Stimulated activated CD8-positive, alpha-beta memory T cell treated with anti-CD3 and anti-CD28 coated beads, Interleukin-2, amount 100 ng/mL, for 48 hours (primary cell): ENCODE measurements at places on chromosomes 11 and 22.

- no peak for DNase-seq
Measured at GRCh38 chr11:110182886-110183285, 89.7 kb downstream of the ZC3H12C start.

- no peak for DNase-seq
Measured at GRCh38 chr11:121236115-121237001, 56.2 kb upstream of the SC5D start.

DNA sequence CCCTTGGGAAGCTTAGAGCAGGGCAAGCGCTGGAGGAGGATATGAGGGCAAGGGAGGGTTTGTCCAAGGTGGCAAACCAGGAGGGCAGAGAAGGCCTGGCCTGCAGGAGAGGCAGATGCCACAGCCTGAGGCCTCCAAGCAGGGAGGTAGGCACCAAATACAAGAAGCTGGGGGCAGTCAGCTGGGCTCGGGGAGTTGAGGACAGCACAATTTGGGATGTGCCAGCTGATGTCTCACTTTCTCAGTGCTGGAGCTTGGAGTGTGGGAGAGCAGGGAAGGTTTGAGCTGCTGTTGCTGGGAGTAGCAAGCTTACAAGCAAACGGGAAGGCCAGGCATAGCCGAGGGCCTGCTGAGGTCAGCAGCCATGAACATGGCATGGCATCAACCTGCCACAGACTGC, 4.0 kb downstream of the ZDHHC24 start:
- DNase-seq: no peak

DNA sequence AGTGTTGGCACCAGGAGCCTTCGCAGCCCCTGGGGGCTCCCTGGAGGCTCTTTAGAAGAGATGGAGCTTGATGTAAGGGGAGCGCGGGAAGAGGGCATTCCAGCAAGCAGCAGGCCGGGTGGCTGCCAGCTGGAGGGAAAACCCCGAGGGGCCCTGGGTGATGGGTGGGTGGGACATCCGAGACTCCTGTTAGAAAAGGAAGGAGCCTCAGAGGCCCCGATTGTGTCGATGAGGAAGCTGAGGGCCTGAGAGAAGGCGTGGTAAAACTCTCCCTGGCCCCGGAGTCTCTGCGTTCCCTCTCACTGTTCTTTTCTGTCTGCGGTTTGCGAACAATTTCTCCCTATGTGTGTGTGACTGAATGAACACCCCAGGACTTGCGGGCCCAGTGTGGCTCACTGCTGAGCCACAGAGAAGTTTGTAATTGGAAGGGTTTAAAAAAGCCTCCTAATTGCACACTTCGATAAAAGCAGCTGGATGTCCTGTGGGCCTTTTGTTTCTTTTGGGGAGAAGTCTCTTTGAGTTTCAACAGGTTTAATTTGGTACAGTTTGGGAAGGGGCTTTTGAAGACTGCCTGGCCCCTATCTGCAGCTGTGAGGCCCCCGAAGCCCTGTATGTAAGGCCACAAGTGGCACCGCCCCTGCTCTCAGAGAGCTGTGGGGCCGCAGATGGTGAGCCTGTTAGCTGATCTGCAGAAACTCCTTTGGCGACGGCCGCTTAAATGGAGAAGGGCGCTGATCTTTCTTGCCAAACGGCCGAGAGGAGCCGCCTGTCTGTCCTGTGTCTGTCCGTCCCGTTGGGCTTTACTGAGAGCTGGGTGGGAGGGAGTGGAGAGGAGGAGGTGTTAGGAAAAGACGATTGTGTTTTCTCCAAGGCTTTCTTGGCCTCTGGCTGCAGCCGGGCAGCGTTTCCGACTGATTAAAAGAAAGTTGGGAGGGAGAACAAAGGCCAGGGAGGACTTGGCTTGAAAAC, 2.0 kb downstream of the FBLN1 start:
- no peak for DNase-seq

GRCh38 chr22:31239771-31240370, 27.8 kb downstream of the LIMK2 start:
- DNase-seq: no peak

DNA sequence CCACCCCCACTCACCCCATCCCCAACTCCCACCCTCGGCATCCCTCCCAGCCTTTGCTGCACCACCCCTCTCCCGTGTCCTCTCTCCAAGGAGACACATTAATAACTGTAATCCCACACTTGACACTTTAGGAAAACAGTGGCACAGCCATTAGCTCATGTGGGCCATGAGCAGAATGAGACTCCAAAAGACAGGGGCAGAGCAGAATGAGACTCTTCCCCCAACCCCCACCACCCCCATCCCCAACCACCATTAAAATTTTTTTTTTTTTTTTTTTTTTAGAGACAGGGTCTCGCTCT, 6.2 kb upstream of the SLCO2B1 start:
- no peak for DNase-seq

GRCh38 chr11:73838443-73839122, 38.1 kb downstream of the COA4 start:
- DNase-seq: no peak

- no peak for DNase-seq
Measured at GRCh38 chr11:22884217-22884616, 23.9 kb upstream of the CCDC179 start.

- DNase-seq: no peak
Measured at GRCh38 chr11:44731685-44732430, 5.1 kb downstream of the TSPAN18 start.

DNA sequence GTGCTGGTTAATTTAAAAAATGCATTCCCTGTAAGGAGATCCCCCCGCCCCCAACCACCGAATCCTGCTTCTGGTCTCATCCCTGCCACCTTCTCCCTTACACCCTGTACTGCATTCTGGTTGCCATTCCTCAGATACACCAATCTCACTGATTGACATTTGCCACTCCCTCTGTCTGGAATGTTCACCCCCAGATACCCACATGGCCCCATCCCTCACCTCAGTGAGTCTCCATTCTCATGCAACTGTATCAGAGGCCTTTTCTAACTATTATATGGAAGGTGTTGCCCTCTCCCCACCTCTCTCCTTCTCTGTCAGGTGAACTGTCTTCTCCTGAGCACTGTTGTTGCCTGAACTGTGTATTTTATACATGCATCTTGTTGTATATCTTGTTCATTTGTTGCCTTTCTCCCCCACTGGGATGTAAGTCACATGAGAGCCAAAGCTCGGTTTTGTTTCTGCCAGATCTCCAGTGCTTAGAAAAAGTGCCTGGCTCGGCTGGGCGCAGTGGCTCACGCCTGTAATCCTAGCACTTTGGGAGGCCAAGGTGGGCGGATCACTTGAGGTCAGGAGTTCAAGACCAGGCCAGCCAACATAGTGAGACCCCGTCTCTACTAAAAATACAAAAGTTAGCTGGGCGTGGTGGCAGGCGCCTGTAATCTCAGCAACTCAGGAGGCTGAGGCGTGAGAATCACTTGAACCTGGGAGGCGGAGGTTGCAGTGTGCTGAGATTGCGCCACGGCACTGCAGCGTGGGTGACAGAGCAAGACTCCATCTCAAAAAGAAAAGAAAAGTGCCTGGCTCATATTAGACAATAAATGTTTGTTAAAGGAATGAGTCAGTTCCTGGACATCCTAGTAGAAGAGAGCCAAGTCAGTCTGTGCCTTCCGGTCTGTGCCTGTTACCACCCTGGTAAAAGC, 61.0 kb downstream of the TNRC6B start:
- no peak for DNase-seq

GRCh38 chr22:36745301-36745995, 30.5 kb downstream of the IFT27 start:
- DNase-seq: no peak

- peak; percentile 64 for DNase-seq
Measured at GRCh38 chr22:22342697-22343580, 98.4 kb downstream of the VPREB1 start.

DNA sequence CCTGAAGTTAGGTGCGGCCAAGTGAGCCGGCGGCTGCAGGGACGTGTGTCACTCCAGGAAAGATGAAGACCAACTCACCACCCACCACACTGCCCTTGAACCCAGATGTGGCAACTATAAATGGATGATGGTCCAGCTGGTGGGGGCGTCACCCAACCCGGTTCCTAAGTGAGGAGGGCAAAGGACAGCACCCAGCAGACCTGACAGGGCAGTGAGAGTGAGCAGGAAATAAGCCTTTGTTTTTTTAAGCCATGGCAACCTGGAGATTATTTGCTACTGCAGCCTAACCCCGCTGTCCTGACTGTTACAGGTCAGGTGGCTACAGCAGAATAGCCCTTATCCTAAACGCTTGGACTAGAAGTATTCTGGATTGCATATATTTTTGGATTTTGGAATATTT, 228.9 kb downstream of the CTTN start:
- no peak for DNase-seq
